ENCODE measurements at places on chromosomes 2 and 18.
A peak's percentile ranks its signal among the peaks of the same experiment; 100 is the strongest.

DNA sequence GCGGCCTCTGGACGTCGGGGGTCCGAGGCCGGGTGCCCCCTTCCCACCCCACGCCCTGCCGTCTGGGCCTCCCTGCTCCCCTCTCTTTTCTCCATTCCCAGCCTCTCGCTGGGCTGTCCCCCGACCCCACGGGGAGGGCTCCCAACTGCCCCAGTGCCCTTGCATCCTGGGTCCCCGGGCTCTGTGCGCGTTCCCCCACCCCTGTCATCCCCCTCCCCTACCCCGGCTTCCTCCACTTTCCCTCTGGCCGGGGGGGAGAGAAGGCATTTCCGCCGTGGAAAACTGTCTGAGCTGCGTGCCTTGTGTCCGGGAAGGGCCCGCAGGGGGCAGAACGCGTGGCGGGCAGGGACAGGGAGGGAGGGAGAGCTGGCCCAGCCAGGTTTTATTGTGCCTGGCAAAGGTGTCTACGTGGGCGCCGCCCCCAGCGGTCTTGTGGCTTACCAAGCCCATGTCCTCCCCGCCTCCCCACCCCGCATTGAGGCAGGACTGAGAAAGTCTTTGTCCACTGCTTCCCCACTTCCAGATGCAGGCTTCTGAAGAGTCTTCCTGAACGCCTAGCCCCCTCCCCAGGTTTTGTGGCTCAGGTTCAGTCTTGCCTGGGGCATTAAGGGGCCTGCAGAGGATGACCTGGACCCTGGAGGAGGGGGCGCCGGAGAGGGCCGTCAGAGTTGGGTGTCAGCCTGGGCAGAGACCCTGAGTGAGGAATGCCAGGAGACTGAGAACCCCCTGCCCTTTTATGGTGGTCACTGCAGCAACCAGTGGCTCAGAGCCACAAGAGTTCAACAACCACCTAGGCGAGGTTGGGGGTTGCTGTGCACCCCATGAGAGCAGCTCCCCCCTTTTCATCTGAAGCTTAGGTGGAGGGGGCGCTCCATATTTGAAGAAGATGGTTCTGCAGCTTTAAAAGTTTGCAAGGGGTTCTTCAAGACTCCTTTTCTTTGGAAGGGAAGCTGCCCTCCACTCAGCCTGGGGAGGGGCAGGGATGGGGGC is 1.3 kb downstream of the ITM2C start:
- no peak for DNase-seq

DNA sequence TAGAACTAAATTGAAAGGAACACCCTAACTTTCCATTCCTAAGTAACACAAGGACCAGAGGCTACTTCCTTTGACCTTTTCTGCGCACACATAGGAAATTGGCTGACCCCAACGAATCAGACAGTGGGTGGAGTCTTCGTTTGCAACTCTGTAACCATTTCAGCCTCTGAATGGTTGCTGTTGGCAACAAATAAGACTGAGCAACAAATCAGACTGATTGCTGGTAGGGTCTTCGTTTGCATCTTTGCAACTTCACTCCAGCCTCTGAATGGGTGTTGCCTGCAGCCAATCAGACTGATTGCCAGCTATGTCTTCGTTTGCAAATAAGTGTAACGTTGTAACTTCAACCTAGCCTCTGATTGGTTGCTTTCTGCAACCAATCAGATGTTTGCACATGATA is 34.6 kb downstream of the USP40 start:
- no peak for DNase-seq

- no peak for DNase-seq
Measured at GRCh38 chr2:64857581-64858471, 131.4 kb upstream of the SLC1A4 start.

DNA sequence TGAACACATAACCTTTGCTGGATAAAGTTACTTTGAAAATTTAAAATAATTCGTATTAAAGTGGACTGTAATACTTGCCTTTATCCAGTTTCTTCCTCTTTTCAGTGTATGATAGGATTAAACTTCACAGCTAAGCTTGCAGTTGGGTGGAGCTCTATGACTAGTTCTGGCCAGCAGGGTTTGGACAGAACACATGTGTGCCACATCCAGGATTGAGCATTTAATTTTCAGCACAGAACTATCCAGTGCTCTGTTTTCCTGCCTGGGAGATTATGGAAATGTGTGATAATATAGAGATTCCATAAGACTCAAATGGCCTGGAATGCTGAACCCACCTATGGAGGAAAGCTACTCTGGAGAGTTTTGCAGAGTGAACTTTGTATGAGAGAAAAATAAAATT is 200.2 kb downstream of the OSR1 start:
- no peak for DNase-seq

DNA sequence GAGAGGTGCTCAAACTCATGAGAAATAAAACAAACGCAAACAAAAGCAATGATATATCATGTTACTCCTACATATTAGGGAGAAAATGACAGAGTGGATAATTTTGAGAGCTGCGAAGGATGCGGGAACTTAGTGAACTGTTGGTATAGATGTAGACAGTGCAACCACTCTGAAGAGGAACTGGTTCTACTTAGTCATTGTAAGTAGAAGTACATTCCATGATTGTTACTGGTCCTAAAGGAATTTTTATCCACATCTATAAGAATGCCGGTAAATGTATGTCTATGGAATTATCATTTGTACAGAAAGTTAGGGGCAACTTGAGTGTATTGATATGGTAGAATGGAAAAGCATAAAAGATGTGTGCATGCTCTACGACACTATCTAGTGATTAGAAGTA is 1238.4 kb downstream of the LRP1B start:
- DNase-seq: no peak

DNA sequence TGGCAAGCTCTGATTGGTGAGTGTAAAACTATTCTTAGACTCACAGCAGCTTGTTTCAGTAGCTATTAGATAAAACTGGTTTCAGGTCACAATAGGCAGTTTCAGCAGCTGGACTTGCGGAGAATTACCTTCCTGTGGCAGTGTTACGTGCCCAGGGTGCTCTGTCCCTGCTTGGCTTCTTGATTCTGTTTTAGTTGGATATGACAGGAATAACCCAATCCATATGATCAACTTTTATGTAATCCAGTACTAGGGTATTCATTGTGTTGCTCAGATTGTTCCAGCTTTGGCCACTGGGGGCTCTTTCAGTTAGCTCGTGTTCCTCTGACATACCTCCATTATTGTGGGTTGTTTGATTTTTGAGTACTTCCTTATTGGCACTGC is 43.1 kb downstream of the INPP4A start:
- no peak for DNase-seq

GRCh38 chr2:158131919-158132566 is 30.4 kb downstream of the UPP2 start:
- DNase-seq: peak; percentile 80

DNA sequence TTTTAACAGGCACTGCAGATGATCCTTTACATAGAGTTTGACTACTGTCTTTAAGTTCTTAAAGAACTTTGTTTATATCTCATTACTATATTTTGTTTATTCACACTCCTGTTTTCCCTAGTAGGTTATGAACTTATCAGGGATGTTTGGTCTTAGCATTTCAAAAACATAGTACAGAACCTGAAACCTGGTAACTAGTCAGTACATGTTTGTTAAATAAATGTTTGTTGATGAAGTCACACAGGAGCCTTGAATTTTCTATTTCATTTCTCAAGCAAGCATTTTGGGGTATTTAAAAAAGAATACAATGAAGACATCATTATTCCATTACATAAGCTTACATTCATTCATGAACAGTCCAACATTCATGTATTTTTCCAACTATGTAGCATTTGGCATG is 280.3 kb upstream of the ZSWIM2 start:
- no peak for DNase-seq

GRCh38 chr2:136286423-136286822 is 168.5 kb upstream of the CXCR4 start:
- no peak for DNase-seq

DNA sequence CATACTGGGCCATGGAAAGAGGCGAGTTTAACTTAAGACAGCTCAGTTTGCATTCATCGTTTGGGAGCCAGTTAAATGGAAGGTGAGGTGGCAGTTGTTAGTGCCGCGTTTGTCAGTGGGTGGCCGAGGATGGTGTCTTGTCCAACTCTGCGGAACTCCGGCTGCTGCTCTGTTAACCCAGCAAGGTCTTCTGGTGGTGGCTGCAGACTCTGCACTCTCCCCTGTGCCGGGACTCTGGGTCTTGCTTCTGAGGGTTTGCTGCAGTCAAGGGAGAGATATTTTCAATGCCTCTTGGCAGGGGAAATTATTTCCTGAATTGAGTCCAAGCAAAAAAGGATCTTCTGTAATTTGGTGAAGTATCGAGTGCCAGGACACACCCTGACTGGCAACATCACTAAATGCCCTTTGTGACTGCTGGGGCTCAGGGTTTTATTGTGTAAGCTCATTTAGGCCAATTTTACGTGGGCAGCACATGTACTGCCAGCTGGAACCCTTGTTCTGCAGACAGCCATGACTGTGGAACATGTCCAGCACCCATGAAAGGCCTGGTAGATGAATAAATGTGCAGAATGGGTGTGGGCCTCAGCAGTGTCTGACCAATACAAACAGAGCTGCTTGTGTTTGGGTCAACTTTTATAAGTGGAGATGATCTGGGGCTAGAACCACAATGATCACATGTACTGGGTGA is 58.1 kb downstream of the IL1R2 start:
- DNase-seq: no peak

DNA sequence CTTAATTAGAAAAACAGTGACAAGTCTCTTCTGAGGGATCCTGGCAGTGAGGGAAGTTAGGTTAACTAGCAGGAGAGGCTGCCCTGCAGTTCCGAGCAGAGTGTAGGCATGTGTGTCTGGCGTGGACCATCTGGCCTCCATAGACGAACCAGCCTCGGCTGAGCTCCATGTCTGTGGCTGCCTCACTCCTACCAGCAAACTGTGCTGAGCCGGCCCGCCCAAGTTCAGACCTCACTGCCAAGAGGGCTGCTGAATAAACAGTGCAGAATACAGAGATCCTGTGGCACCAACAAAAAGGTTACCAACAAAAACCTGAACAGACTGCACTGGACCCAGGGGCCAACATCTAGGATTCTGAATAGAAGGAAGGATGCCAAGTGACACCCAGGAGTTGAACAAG is 27.3 kb downstream of the INO80C start:
- DNase-seq: no peak

DNA sequence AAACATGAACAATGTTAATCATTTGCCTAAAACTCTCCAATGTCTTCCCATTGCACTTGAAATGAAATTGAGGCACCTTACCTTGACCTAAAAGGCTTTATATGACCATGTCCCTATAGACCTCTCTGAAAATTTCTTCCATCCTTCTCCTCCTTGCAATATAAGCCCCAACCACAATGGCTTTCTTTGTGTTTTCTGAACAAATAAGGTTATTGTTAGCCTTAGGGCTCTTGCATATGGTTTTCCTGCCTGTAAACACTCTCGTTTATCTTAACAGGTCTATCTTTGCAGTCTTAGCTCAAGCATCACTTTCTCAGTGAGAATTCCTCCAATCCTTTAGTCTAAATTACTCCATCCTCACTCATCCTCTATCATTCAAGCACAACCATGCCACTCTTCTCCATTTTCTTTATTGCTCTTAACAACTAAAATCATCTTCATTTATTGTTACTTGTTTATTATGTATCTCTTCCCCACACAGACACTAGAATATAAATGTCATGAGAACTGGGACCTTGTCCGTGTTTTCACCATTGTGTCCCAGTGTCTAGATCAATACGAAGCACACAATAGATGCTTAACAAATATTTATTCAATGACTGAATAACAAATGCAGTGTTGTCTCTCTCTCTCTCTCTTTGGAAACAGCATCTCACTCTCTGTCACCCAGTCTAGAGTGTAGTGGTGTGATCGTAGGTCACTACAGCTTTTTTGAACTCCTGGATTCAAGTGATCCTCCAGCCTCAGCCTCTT is 129.3 kb downstream of the RDH14 start:
- DNase-seq: no peak

- no peak for DNase-seq
Measured at GRCh38 chr2:204794624-204795023, 249.3 kb downstream of the PARD3B start.

- no peak for DNase-seq
Measured at GRCh38 chr2:20643060-20643459, 7.8 kb downstream of the HS1BP3 start.

GRCh38 chr2:38191516-38191915 is 115.6 kb upstream of the CYP1B1 start:
- DNase-seq: no peak

DNA sequence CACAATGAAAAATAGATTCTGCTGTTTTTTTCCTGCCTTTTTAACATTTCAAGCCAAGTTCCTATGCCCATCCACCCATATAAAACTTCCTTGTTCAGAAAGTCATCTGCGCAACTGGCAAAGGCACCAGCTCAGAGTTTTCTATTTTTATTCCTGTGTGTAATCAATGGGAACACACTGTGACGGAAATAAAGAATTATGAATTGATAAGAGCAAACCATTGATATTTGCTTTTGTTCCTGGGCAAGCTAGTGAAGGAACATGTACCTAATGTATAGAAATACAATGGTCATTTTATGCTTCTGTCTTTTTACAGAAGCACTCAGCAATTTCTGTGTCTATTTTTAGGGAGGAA is 30.8 kb upstream of the AAK1 start:
- DNase-seq: no peak

DNA sequence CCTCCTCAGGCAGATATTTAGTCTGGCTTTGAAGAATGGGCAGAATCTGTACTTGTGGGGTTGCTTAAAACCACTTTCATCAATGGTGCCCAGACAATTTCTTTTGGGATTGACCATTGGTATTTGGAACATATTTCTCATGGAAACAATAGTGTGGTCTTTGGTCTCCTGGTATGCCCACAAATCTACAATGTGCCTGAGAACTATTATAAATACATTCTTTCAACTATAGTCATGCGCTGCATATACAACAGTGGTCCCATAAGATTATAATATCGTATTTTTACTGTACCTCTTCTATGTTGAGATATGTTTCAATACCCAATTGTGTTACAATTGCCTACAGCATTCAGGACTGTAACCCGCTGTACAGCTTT is 34.8 kb upstream of the PPP4R1 start:
- DNase-seq: no peak

DNA sequence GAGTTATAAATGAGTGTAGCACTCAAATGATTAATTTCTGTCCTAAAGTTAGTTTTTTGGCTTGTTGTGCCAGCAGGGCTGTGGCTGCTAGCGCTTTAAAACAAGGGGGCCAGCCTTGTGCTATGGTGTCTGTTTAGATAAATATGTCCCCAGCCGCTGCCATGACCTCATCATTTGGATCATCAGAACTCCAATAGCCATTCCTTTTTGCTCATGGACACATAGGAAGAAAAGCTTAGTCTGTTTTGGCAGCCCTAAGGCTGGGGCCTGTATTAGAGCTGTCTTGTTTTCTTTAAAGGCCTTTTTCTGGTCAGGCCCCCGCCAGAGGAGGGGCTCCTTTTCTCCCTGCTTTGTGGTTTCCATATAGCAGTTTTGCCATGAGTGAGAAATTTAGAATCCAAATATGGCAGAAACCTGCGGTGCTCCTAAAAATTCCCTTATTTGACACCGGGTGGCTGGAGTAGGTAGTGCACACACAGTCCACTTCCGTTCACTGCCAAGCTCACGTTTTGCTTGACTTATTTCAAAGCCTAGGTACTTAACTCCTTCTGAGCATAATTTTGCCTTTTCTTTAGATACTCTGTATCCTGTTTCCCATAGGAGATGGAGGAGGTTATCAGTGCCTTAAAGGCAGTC is 60.4 kb upstream of the SLC35G4 start:
- no peak for DNase-seq

Data from NCI-H524 treated with DMSO at 0.1 percent for 48 hours (cell line).